ENCODE measurements at places on chromosomes 1 and 21.

- no peak for DNase-seq
These were observed 18.2 kb downstream of the SLC6A9 start for GRCh38 chr1:44012941-44013609.

DNA sequence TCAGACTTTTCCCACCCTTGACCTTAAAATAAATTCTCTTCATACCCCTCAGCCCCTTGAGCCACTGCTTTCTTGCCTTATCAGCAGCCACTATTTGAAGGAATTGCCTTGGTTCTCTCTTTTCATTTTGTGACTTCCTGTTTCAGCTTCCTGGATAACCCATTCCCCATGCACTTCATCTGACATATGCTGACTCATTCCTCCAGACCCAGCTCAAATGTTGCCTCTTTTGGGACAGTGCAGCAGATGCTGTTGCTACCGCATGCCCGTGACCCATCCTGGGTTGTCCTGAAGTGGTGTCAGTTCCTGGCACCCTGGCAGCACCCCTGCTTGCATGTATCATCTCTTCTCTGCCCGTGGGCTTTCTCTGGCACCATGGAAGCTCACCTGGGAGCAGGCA is 496.1 kb downstream of the PTPRU start:
- DNase-seq = no peak

DNA sequence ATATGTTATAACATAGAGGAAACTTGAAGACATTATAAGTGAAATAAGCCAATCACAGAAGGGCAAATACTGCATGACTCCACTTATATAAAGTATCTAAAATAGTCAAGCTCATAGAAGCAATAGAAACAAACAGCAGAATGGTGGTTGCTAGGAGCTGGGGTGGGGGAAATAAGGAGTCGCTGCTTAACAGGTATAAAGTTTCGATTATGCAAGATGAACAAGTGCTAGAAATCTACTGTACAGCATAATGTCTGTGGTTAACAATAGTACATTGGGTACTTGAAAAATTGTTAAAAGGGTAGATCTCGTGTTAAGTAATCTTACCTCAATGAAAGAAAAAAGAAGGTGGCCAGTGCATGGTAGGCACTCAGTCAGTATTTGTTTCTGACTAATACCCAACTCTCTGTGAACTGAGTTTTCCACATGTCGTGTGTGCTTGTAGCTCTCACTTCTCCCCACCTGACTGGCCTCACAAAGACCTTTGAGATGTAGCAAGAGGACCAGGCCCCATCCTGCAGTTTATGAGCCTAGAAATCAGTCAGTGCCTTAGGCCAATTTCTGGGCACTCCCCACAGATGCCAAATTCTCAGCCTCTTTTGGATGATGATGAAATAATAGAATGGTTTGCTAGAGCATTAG is 14.7 kb upstream of the SPRR5 start:
- DNase-seq = no peak

- no peak for DNase-seq
These were observed 549.7 kb upstream of the PLXNA2 start for GRCh38 chr1:208793861-208794345.

GRCh38 chr1:225406976-225407725 is 20.7 kb downstream of the LBR start:
- no peak for DNase-seq

GRCh38 chr1:145991735-145992412 is 4.5 kb downstream of the TXNIP start:
- peak; percentile 62 for DNase-seq

DNA sequence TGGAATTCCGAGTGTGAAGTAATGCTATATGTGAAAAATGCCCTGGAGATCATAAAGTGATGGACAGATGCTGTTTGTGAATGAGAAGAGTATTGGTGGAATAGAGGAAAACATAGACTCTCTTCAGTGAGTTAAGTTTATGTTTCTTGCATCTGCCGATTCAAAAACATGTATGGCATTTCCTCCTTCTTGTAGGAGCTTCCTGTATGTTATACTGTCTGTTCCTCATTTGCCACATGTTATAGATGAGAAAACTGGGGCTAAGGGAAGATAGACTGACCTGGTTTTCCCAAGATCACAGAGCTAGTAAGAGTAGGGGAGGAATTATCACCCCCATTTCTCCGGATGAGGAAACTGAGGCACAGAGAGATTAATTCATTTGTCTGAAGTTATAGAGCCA is 41.1 kb upstream of the IL20 start:
- no peak for DNase-seq

DNA sequence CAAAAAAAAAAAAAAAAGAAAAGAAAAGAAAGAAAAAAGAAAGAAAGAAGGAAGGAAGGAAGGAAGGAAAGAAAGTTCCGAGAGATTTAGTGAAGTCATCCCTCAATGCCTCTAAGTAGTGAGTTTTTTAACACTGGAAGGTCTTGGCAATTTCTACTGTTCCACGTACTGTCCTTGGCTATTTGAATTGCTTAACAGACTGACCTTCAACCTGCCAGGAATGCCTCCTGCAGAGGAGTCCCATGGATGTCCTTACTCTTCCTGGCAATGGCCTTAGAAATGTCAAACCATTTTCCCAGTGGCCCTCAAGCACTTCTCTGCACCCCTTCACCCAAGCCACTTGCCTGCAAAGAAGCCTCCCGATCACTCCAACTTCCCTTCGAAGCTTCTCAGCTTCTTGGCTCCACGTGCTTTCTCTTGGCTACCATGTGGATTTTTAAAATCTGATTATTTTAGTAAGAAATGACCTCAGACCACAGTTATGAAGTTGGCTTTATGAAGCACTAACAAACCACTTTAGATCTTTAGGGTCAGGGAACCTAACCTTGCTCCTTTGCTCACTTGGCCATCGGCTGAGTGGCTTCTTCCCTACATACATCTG is 43.7 kb upstream of the ABCG1 start:
- no peak for DNase-seq

GRCh38 chr1:219498666-219499065 is 114.2 kb downstream of the ZC3H11B start:
- DNase-seq = no peak

GRCh38 chr1:58597996-58598395 is 20.9 kb upstream of the TACSTD2 start:
- no peak for DNase-seq

- no peak for DNase-seq
These were observed 21.8 kb upstream of the LRRC53 start for GRCh38 chr1:74534241-74534640.

DNA sequence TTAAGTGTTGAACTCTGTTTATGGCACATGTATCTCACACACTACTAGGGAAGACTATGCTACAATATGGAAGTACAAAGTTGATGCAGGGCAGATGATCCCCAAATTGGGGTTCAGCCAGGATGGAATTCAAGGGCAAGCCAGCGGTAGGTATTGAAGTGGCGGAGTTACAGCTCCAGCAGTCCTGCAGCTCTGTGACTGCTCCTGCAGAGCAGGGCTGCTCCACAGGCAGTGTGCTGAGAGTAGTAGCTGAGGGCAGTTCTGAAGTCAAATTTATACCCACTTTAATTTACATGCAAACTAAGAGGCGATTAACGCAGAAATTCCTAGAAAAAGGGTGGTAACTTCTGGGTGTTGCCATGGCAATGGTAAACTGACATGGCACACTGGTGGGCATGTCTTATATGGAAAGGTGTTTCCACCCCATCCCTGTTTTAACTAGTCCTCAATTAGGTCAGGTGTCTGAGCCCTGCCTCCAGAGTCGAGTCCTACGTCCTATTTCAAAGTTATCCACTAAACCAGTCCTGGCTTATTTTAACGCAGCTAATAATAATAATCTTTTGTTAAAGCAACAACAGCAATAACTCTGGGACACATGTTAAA is 20.6 kb upstream of the CENPF start:
- no peak for DNase-seq

- no peak for DNase-seq
These were observed 82.2 kb upstream of the ABCD3 start for GRCh38 chr1:94335950-94336349.

DNA sequence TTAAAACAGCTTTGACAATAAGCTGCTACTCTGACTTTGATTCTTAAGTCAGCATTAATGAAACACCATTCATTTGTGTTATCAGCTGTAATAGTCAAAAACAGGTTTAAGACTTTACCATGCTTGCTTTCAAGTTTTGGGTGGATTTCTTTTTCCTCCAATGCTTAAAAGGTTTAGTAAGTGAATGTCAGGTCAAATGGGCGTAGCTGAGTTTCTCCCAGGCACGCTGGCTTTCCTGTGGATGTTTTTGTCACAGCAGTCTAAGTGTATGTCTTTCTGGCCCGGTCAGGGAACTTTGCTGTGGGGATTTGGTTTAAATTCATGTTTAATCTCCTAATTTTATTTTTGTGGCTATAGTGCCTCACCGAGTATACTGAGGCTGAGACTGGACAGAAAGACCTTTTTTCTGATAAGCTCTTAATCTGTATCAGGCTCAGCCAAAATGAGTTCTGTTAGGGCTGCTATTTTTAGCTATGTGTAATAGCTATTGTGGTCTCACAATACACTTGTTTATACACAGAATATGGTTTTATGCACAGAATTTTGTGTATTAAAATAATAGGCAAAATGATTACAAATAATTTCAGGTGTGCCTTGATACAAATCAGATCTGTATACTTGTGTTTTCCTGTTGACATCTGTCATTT is 292.8 kb downstream of the DISC1 start:
- DNase-seq = no peak

- no peak for DNase-seq
These were observed 19.6 kb downstream of the SPATA45 start for GRCh38 chr1:212827831-212828278.

GRCh38 chr1:11881749-11882441 is 23.1 kb upstream of the NPPB start:
- no peak for DNase-seq

DNA sequence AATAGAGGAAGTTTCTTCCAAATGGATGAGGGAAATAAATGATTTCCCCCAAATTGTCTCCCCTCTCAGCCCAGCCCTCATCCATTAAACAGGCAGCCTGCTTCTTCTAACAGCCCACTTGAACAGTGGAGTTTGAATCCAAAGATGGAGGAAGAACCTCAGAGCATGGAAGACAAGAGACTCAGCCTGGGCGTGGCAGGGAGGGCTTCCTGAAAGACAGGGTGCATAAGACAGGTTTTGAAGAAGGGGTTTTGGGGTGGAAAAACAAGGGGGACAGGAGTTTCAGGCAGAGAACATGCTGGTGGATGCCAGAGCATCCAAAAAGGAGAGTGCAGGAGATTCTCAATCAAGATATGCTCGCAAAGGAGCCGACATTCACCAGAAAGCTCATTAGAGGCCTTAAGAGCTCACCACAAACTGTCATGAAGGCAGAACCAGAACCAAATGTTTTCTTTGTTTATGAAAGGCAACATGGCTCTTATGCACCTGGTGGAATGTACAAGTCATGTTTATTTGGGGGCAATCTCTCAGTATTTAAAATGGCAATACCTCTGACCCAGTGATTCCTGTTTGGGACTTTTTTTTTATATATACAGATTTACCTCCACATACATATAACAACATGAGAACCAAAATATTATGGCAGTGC is 26.5 kb upstream of the TSPEAR start:
- peak; percentile 10 for DNase-seq

- no peak for DNase-seq
These were observed 86.1 kb downstream of the PTGER3 start for GRCh38 chr1:70961374-70961975.

DNA sequence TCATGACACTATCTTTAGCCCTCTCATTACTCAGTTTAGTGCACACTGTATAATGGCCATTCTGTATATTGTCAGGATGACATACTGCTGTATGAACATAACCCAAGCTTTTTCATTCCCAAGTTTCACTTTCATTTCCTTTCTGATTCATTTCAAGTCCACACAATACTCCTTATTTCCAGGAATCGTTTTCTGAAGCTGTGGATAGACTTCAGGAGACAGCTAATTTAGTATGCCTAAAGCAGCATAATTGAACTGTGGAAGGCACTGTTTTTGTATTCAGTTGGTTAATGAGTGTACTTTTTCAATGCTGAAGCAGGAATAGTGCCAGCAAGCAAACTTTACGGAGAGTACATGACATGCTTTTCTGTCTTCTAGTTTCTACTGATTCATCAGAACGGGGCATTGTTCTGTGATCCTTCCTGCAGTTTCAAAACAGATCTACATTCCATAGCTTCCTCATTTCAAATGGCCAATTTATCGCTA is 578.5 kb upstream of the ZP4 start:
- no peak for DNase-seq

- DNase-seq = no peak
These were observed 116.0 kb downstream of the BCAR3 start for GRCh38 chr1:93565496-93566206.

DNA sequence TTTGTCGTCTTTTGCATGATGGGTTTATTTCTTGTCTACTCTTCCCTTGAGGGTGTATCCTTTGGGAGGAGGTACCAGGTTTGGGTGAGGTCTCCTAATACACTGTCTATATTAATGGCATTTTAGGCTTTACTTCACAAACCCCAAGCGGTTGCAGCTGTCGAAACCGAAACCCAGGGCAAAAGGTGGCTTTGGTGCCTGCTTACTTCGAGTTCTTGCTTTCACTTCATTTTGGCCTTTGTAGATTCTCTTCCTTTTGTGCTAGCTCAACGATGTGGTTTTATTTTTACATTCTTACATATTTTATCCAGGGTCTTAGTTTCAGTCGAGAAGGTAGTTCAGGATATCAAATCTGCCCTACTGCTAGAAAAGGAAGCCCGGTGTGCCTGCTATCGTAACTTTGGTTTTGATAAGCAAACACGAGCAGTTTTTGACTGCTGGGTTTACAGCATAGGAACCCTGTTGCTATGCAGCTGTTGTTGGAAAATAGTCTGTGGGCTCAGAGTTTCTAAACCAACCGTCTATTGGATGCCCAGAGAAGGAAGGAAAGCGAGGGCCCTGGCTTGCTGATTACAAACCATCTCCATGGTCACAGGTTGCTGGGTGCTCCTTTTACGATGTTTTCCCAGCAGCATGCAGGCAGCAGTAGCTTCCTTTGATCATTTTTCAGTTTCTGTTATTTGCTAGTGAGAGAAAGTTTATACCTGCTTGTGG is 9.8 kb upstream of the TSPAN2 start:
- DNase-seq = peak; percentile 84

- DNase-seq = no peak
These were observed 38.7 kb downstream of the SLC9A1 start for GRCh38 chr1:27116232-27116631.

- no peak for DNase-seq
These were observed 12.0 kb upstream of the OR6K3 start for GRCh38 chr1:158732524-158732923.

- no peak for DNase-seq
These were observed 73.3 kb downstream of the CNIH3 start for GRCh38 chr1:224689374-224689773.

DNA sequence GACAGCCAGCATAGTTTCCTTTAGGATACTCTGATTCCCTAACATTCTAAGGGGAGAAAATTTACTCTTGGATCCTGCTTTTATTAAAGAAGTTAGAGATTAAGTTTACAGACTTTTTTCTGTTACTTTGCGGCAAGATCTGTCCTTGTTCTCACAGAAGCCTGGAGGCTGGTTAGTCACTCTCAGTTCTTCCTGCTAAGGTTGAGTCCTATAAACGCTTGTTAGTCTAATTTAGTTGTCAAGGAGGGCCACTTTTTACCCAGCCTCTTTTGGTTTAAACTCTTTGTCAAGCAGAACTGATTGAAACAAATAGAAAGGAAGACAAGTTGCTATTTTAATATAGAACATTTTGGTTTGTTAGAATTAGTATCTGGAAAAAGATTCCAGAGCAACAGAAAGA is 89.7 kb downstream of the C21orf91 start:
- no peak for DNase-seq

- DNase-seq = no peak
These were observed 21.1 kb downstream of the KLHDC7A start for GRCh38 chr1:18501833-18502232.

Measured in activated effector memory CD4-positive, alpha-beta T cell treated with anti-CD3 and anti-CD28 coated beads, Interleukin-2, amount 50 U/mL, for 16 hours (primary cell).